A549 treated with Mapracorat at 1 μM for 4 hours (cell line): ENCODE measurements at places on chromosomes 4 and X. TPM values are rescaled to one million over a fixed set of nuclear protein-coding genes. Genes with fewer than 3 reads are reported as not detected.

Gene SMIM31
- 0.06 to 0.15 TPM in 2 of 5 replicates, not detected in the others for total RNA-seq

Gene BRS3
- total RNA-seq, result not detected in 5 replicates

Gene ZNF41
- total RNA-seq, result 3.7 to 4.3 TPM (median 4.0 TPM) in 5 replicates

Gene DRD5
- total RNA-seq, result not detected in 5 replicates

Gene SGMS2
- total RNA-seq, result 19.3 to 36.2 TPM (median 28.8 TPM) in 5 replicates

Gene CYTL1
- total RNA-seq, result not detected in 5 replicates

Gene GPR173
- 0.03 TPM in 1 of 5 replicates, not detected in the others for total RNA-seq

Gene CHRNA9
- 0.85 to 2.1 TPM (median 1.5 TPM) in 5 replicates for total RNA-seq

Gene TLR2
- total RNA-seq, result 0.29 to 0.79 TPM (median 0.51 TPM) in 5 replicates

Gene MAGEE2
- total RNA-seq, result not detected in 5 replicates

Gene SHROOM2
- 0.73 to 0.89 TPM (median 0.88 TPM) in 5 replicates for total RNA-seq

Gene CPLX1
- 0.28 to 0.79 TPM (median 0.64 TPM) in 5 replicates for total RNA-seq

Gene HPGD
- total RNA-seq, result 67.5 to 80.4 TPM (median 78.1 TPM) in 5 replicates

Gene SPANXD
- total RNA-seq, result not detected in 5 replicates

Gene PABPC1L2B
- not detected in 5 replicates for total RNA-seq

Gene CFI
- 0.46 to 0.97 TPM (median 0.69 TPM) in 5 replicates for total RNA-seq

Gene ZIC3
- total RNA-seq, result not detected in 5 replicates

Gene L1CAM
- total RNA-seq, result 16.6 to 21.9 TPM (median 18.2 TPM) in 5 replicates

Gene RPGR
- total RNA-seq, result 10.9 to 15.0 TPM (median 14.4 TPM) in 5 replicates

Gene DMRTC1
- not detected in 5 replicates for total RNA-seq

Gene POF1B
- 1.6 to 2.8 TPM (median 2.6 TPM) in 5 replicates for total RNA-seq

Gene ZNF330
- total RNA-seq, result 24.3 to 32.2 TPM (median 27.4 TPM) in 5 replicates

Gene YIPF6
- 23.6 to 36.6 TPM (median 31.1 TPM) in 5 replicates for total RNA-seq

Gene MAGEC1
- 0.05 to 0.10 TPM in 2 of 5 replicates, not detected in the others for total RNA-seq

Gene CYLC1
- total RNA-seq, result not detected in 5 replicates

Gene CT45A7
- not detected in 5 replicates for total RNA-seq

Gene REPS2
- 0.72 to 1.9 TPM (median 1.3 TPM) in 5 replicates for total RNA-seq

Gene EMCN
- total RNA-seq, result not detected in 5 replicates

Gene USP53
- 6.6 to 11.2 TPM (median 8.2 TPM) in 5 replicates for total RNA-seq

Gene P2RY4
- total RNA-seq, result not detected in 5 replicates

Gene UGT2B11
- 0.08 to 0.40 TPM (median 0.09 TPM) in 3 of 5 replicates, not detected in the others for total RNA-seq

Gene CD99
- 298 to 311 TPM (median 304 TPM) in 5 replicates for total RNA-seq

Gene WAS
- 0.20 to 0.65 TPM (median 0.41 TPM) in 5 replicates for total RNA-seq

Gene PABPC5
- 0.08 TPM in 1 of 5 replicates, not detected in the others for total RNA-seq

Gene NIPAL1
- total RNA-seq, result 0.71 to 0.92 TPM (median 0.81 TPM) in 5 replicates

Gene NOX1
- 0.07 to 0.14 TPM (median 0.10 TPM) in 3 of 5 replicates, not detected in the others for total RNA-seq

Gene ADH1A
- not detected in 5 replicates for total RNA-seq

Gene ERCC6L
- total RNA-seq, result 10.5 to 12.7 TPM (median 12.1 TPM) in 5 replicates

Gene PLS3
- total RNA-seq, result 169 to 219 TPM (median 187 TPM) in 5 replicates

Gene DCX
- not detected in 5 replicates for total RNA-seq

Gene RBM3
- total RNA-seq, result 341 to 540 TPM (median 379 TPM) in 5 replicates

Gene SEL1L3
- 22.8 to 27.1 TPM (median 26.0 TPM) in 5 replicates for total RNA-seq

Gene MAGEA11
- 0.07 TPM in 1 of 5 replicates, not detected in the others for total RNA-seq

Gene CT45A5
- total RNA-seq, result not detected in 5 replicates

Gene SLC9B1
- total RNA-seq, result not detected in 5 replicates

Gene GRIA2
- not detected in 5 replicates for total RNA-seq

Gene FSTL5
- total RNA-seq, result 0.03 to 0.04 TPM (median 0.04 TPM) in 3 of 5 replicates, not detected in the others

Gene GAB3
- 0.37 to 1.3 TPM (median 0.67 TPM) in 5 replicates for total RNA-seq

Gene YIPF7
- not detected in 5 replicates for total RNA-seq

Gene SPANXN3
- not detected in 5 replicates for total RNA-seq

Gene NXF3
- not detected in 5 replicates for total RNA-seq

Gene SPANXA2
- 0.38 to 0.45 TPM in 2 of 5 replicates, not detected in the others for total RNA-seq

Gene TBC1D1
- total RNA-seq, result 22.3 to 28.7 TPM (median 27.5 TPM) in 5 replicates

Gene ARX
- total RNA-seq, result 0.34 to 0.59 TPM (median 0.48 TPM) in 5 replicates

Gene HUWE1
- 65.9 to 72.5 TPM (median 68.9 TPM) in 5 replicates for total RNA-seq

Gene GPR119
- total RNA-seq, result not detected in 5 replicates

Gene LRCH2
- total RNA-seq, result not detected in 5 replicates

Gene FRMD7
- total RNA-seq, result not detected in 5 replicates
